Right renal pelvis (tissue), 4 donors: ENCODE measurements at places on chromosomes 12 and 14. TPM values are rescaled to one million over a fixed set of nuclear protein-coding genes. Genes with fewer than 3 reads are reported as not detected.

- DNase-seq = no peak
Observed at GRCh38 chr12:12718381-12718759, 1.2 kb downstream of the CDKN1B start.

- DNase-seq = no peak
Observed at GRCh38 chr14:39109893-39110715, 4.0 kb upstream of the GEMIN2 start.

- DNase-seq = no peak
Observed at GRCh38 chr12:25020621-25021243, 71.8 kb upstream of the BCAT1 start.

DNA sequence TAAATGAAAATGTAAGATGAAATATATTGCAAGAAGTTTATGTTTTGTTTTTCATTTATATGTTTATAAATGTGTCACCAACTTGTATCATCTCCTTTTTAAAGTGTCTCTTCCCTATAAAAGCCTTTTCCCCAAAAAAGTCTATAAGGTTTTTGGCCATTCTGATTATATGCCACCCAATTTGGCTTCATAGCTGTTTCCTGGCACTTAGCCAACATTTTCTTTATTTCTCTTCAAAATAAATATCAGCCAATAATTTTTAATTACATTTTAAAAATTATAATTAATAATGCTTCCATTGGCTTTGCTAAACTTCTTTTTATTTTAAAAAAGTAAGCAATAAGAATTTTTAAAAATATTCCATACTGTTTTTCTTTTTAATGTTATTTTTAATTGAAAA, 171.8 kb downstream of the RASSF9 start:
- no peak for DNase-seq

The OTOGL gene
- 0.90 TPM for polyA plus RNA-seq

The EMP1 gene
- 139 TPM for polyA plus RNA-seq

GRCh38 chr12:109589240-109589590, 15.6 kb downstream of the MVK start:
- no peak for DNase-seq

DNA sequence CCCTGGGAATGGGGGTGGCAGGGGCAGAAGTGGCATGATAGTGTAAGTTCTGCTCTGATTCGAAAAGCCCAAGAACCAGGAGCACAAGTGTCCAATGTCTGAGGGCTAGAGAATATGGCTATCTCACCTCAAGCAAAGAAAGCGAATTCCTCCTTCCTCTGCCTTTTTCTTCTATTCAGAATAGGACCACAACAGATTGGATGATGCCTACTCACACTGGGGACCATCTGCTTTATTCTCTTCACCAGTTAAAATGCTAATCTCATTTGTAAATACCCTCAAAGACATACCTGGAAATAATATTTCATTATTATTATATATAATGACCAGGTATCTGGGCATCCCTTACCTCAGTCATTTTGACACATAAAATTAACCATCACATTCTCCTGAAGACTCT, 808.7 kb downstream of the NRXN3 start:
- no peak for DNase-seq

DNA sequence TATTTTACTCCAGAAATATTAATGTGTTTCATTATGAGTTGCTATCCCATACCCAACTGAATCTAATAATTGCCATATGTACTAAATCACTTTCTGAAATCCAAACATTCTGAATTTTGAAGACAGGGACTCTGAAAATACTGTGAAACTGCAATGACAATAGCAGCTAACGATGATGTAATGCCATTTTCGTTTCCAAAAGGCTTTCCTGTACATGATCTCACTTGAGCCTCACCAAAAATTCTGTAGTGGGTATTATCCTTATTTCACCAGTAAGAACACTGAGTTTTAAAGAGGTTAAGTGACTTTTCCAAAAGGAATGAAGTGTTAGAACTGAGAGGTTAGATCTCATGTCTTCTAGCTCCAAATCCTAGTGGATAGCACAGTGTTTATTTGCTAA, 133.3 kb downstream of the FLRT2 start:
- no peak for DNase-seq

- no peak for DNase-seq
Observed at GRCh38 chr14:99727096-99727870, 43.2 kb downstream of the CYP46A1 start.

The RNASE13 gene
- 0.43 TPM for polyA plus RNA-seq

DNA sequence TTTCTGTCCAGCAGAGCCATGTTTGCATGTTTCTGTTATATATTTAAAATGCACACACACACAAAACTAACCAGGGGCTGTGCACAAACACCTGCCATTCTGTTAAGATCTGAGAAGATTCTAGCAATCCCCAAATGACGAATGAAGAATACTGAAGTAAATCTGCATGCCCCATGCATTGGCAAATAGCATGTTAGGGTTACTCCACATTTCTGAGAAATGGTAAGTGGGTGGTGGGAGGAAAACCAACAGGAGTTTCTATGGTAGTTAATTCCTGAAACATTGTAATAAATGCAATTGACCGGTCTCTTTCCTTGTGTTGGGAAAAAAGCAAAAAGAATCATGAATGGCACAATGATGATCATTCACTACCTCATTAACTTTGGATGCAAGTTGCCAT, 318.0 kb downstream of the BCAT1 start:
- DNase-seq = no peak

DNA sequence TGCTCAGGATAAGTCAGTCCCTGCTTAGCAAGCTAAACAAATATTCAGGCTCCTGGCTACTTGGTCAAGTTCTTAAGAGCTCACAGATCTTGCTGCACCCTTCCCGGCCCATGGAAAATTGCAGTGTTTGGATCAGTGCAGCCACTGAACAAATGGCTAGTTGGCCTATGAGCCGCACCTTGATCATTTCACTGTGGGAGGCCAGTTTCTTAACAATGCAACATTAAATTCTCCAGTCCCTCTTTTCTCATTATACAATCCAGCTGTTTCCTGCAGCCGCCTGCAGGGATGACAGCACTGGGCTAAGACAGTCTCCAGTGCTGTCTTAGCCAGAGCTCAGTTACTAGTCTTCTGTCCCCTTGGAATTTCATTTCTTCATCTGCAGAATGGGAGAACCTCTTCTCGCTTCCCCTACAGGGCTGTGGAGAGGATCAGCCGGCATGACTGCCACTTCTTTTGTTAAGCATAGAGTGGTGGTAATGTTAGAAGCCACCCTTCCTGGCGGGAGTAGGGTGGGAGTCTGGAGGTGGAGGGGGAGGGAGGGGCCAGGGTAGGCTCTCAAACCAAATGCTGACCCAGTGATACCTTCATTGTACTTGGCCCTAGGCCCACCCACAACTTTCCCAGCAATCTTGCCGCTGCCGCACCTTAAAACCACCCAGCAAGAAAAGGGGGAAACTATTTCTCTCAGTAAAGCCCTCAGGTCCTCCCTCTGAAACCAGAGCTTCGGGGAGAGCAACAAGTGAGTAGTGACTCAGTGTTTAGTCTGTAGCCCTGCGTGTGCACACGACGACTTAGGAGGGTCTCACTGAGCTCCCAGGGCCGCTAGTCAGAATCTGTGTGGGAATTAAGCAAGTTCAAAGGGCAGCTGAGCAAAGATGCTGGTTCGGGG, 145.7 kb downstream of the NUAK1 start:
- no peak for DNase-seq

The HOXC6 gene
- polyA plus RNA-seq = 32.4 TPM

The LMNTD1 gene
- polyA plus RNA-seq = 0.17 TPM

- DNase-seq = no peak
Observed at GRCh38 chr12:96658075-96658474, 168.7 kb downstream of the CFAP54 start.
